ENCODE measurements at places on chromosomes 11 and 22.

DNA sequence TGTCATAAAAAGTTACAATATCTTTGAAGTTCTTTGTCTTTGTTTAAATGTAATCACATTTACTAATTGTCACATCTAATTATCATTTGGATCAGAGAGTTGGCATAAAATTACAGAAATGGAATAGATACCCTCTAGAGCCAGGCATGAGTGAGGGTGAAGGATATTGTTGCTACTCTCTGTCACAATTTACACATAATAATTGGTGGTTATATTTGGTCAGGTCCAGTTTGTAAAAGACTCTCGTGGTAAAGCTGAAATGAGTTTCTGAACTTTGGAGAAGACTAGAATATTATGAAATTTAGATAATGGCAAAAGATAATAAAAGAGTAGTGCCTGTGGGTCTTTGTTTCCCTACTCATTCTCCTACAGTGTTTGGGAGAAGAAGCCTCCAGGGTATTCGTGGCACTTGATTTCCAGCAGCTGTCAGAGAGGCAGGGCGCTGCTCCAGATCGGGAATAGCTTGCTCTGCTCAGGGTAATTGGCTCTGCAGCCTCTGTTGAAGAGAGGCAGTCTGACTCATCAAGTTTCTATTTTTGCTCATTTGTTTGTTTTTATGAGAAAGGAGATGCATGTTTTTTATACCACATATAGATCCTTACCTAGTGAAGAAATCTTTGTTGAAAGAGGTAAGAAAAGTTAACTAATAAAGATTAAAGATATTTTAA lies 349.9 kb downstream of the CNTN5 start:
- DNase-seq, result peak; percentile 74

GRCh38 chr11:67998150-67999045 lies 5.5 kb downstream of the UNC93B1 start:
- peak; percentile 1 for DNase-seq

GRCh38 chr11:27520226-27520625 lies 13.7 kb upstream of the LIN7C start:
- DNase-seq, result no peak

DNA sequence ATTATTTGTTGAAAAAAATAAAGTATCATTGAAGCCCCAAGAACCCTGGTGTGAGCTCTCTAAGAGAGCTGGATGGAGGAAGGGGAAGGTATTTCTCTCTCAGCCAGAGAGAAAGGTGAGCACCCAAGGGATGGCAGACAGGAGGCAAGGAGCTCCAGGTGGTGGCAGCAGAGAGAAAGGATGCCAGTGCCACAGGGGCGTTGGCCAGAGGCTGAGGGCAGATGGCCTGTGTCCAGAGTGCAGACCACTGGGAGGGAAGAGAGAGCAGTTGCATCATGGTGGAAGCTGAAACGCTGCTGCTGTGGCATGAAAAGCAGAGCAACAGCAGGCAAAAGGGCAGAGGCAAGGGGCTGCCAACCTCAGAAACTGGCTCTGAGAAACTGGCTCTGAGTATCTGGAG lies 8.5 kb downstream of the SPON1 start:
- no peak for DNase-seq

GRCh38 chr11:66892911-66893310 lies 36.0 kb downstream of the LRFN4 start:
- DNase-seq, result no peak

DNA sequence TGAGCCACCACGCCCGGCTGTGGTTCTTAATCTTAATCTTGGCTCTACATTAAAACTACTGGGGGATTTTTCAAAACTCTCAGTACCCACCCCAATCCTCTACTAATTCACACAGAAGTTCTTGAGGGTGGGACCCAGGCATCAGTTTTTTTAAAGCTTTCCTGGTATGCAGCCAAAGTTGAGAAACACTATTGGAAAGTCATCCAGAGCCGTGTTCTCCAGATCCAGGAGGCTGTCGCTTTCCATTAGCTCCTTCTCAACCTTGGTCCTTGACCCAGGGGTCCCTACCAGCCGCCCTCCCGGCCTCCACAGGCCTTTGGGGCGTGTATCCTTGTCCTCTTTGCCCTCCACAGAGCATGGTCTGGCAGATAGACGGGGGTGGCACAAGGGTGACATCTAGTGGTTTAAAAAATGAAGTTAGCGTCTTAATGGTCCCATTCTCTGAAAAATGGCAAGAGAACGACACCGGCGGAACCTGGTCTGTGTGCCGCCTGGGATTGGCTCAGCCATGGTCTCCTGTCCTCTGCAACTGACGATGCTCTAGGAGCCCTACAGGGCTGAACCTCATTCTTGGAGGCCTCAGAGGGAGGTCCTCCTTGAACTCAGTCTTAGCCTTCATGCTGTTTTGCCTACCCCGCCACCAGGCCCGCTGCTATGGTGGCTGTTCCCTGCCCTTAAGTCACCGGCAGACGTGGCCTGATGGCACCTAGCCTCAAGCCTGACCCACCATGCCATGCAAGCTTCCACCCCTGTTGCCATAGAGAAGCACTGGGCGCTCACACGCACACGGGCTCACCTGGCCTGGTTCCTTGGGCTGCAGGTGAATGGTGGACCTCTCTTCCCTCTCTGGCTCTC lies 152.0 kb upstream of the SYN3 start:
- peak; percentile 44 for DNase-seq

- peak; percentile 57 for DNase-seq
Measured at GRCh38 chr11:47437746-47438418, 11.1 kb downstream of the RAPSN start.

DNA sequence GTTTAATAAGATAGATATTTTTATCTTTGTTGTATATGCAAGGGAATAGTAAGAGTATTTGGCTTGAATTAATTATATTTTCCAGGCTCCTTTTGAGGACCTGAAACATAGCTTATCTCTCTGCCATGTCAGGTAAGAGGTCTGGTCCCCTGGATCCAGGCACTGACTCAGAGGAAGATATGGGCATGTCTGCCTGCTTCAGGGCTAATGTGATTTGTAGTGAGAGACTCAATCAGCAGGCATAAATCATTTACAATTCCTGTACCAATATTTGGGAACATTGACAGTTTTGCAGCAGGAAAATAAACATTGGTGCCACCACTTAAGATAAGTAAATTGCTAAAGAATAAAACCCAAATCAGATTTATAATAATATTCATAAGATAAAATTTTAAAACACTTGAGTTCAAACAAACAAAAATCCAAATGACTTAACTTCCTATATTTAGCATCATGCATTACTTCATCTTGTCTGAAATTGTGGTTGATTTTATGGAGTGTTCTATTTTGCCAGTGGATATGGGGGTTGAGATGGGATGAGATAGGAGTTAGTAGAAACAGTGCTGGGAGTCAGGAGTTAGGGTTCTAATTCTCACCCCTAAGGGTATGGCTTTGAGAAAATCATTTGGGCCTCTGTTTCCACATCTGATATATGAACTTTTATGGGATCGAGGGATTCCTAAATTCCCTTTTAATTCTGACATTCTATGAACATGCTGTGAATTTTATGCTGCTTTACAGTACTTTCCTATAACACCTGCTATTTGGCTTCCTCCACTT lies 5.1 kb upstream of the CALCA start:
- DNase-seq, result no peak

GRCh38 chr11:73040046-73040445 lies 102.1 kb downstream of the FCHSD2 start:
- peak; percentile 81 for DNase-seq

DNA sequence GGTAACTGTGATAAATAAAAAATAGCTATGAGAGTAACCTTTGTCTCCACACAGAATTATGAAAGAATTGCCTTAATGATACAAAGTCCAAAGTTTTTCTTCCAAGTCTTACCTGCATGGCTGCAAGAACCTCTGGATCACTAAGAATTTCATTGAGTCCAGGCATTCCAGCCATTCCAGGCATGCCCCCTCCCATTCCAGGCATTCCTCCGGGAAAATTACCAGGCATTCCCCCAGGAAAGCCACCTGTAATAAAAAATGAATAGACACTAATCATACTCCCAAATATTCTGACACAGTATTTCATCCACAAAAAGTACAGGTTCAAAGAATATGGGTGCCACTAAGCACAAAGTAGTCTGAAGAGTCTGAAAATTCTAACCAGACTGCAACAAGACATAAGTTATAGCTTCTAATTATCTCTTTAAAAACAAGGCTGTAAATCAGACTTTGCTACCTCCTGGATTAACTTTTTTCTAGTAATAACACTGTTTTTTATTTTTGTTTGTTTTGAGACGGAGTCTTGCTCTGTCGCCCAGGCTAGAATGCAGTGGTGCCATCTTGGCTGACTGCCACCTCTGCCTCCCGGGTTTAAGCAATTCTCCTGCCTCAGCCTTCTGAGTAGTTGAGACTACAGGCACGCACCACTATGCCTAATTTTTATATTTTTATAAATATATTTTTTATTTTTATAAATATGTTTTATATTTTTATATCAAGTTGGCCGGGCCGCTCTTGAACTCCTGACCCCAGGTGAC lies 8.0 kb upstream of the SLC25A17 start:
- DNase-seq, result no peak

- no peak for DNase-seq
Measured at GRCh38 chr11:12111549-12112520, 1.4 kb downstream of the MICAL2 start.

GRCh38 chr11:118014022-118014421 lies 27.8 kb downstream of the IL10RA start:
- no peak for DNase-seq

DNA sequence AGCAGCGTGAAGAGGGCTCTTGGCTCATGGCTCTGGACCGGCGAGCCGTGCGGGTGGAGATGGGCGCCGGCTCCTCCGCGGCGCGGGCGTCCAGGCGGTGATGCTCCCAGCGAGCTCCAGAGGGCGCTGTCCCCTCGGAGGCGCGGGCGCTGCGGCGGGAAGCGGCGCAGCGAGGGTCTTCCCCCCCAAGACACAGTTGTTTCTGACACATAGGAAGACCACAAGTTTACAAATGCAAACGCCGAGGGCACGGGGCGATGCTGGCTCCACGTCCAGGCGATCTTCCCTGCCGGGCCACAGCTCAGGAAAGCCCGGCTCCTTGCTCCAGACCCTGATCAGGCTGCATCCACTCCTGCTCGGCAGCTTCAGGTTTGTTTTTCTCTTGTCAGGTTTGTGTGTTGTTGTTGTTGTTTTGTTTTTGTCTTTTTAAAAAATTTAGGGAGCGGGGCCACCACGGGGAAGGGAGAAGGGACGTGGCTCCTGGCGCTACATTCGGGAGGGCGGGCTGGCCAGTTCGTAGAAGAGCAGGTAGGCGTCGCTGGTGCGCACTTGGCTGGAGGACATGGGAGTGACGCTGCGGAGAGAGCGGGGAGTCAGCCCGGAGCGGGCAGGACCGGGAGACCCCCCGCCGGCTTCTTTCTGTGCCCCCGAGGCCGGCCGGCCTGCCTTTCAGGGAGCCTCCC lies 10.0 kb upstream of the MFRP start:
- peak; percentile 84 for DNase-seq

All from Ammon's horn (tissue), 1 donor.